ENCODE measurements at places on chromosomes 3 and 15. TPM values are rescaled to one million over a fixed set of nuclear protein-coding genes. Genes with fewer than 3 reads are reported as not detected.

Gene WDR93
- not detected for total RNA-seq

Gene SPSB4
- not detected for total RNA-seq

Gene KBTBD8
- 0.49 TPM for total RNA-seq

Gene VWA5B2
- total RNA-seq = not detected

Gene KCNAB1
- not detected for total RNA-seq

Gene SERPINI2
- not detected for total RNA-seq

Gene UROC1
- not detected for total RNA-seq

Gene A4GNT
- not detected for total RNA-seq

Gene ALPK3
- 0.12 TPM for total RNA-seq

Gene RBPMS2
- not detected for total RNA-seq

Gene GATA2
- 1.2 TPM for total RNA-seq

Gene TMEM212
- not detected for total RNA-seq

Gene ZDHHC19
- total RNA-seq = not detected
